LHCN-M2 (cell line): ENCODE measurements at places on chromosomes 1 and 21. TPM values are rescaled to one million over a fixed set of nuclear protein-coding genes. Genes with fewer than 3 reads are reported as not detected.

The RHEX gene
- total RNA-seq = not detected in 2 replicates

The F11R gene
- 1.4 and 2.6 TPM in 2 replicates for total RNA-seq

DNA sequence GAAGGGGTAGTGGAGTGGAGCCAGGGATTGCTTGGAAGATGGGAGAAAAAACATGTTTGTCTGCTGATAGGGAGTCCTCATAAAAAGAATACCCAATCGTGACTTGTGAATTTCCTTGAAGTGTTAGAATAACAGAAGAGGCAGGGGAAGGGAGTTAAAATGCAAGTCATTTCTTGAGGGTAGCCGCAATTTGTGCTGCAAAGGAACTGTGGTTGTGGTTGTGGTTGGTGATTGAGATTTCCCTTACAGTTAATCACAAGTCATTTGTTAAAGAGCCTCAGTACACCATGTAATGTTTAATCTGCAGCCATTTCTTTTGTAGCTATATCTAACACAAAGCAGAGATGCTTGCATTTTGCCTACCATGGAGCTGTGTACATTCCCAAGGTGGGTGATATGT lies 38.5 kb upstream of the EGLN1 start:
- DNase-seq = peak; percentile 74

The PRAMEF20 gene
- not detected in 2 replicates for total RNA-seq

DNA sequence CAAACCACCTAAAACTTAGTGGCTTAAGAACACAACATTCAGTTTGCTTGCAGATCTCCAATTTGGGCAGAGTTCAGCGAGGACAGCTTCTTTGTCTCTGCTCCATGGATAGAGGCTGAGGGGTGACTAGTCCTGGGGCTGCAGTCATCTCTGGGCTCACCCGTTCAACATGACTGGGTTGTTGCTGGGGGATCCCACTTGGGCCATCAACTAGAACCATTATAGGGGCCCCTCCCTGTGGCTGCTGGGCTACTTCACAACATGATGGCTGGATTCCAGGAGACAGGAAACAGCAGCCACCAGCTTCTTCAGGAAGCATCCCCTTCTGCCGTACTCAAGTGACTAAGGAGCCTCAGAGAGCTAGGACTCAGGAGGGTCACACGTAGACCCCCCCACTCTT lies 140.9 kb downstream of the RHOU start:
- DNase-seq = no peak

The CR1L gene
- total RNA-seq = not detected in 2 replicates

GRCh38 chr1:188599313-188599712 lies 1770.6 kb downstream of the PLA2G4A start:
- no peak for DNase-seq

GRCh38 chr1:200921571-200922110 lies 26.9 kb downstream of the INAVA start:
- DNase-seq = no peak

The MRAP gene
- not detected in 2 replicates for total RNA-seq

GRCh38 chr1:207985996-207986395 lies 75.1 kb upstream of the CD34 start:
- DNase-seq = no peak

GRCh38 chr21:35833991-35834390 lies 226.3 kb downstream of the SETD4 start:
- DNase-seq = no peak

The AGMAT gene
- 2.6 and 3.7 TPM in 2 replicates for total RNA-seq

The OR6P1 gene
- total RNA-seq = not detected in 2 replicates

The TNFRSF18 gene
- total RNA-seq = not detected in 2 replicates

The PRR9 gene
- not detected in 2 replicates for total RNA-seq

DNA sequence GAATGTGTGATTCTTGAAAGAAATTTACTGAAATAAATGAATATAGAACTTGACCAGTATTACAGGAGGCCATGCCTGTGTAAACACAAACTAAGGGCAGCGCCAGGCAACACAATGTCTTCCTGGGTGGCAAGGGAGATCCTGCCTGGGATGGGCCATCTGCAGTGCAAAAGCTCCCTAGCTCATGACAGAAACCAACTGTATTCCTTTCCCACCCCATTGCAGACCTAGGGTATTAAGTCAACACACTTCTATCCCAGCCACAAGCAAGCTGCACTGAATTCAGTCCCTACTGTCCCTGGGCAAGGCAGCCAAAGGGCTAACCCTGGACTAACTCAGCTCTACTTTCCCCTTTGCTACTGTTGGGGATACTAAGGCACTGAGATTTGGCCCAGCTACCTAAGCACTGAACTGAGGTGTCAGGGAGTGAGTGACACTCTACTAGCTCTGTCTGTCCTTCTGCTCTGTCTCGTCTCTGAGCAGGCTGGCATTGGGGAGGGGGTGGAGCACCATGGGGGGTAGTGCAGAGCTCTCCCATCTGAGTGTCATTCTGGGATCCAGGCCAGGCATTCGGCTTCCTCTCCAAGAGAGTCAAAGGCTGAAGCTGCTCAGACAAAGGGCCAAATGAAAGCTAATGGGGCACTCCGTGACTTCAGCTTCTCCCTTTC lies 2.5 kb downstream of the INKA2 start:
- peak; percentile 50 for DNase-seq

- no peak for DNase-seq
These were observed 52.2 kb downstream of the RERE start for GRCh38 chr1:8765198-8765597.

GRCh38 chr1:16354619-16355018 lies 2.3 kb upstream of the FBXO42 start:
- DNase-seq = no peak

DNA sequence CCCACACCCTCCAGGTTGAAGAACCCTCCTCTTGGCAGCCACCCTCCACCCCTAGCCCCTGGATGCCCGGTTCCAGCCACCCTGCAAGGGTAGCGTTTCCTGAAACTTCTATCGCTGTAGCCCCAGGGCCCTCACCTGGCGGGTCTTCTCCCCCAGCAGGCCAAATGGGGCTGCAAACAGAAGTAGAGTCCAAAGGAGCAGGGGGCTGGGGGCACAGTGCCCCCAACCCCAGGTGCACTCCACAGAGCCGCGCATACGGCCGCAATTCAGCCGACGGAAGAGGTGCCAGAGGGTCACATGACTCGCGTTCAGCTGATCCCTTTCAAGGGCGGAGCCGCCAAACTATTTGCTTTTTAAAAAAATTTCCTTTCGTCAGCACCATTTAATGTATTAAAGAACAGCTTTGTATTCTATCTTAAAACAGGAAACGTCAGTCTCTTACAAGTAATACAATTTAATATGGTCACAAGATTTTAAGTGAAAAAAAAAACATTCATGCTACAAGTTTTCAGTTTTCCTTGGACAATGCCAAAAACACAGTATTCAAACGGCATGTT lies at the start of gene GLMP:
TSS of gene GLMP (minus strand) at position 289 of the 557 bp plus-strand sequence. CDS start at position 255, 34 bp downstream.
- peak; percentile 29 for DNase-seq

GRCh38 chr1:232837087-232837486 lies 31.9 kb downstream of the MAP10 start:
- no peak for DNase-seq

GRCh38 chr1:155864393-155864792 lies 5.0 kb downstream of the SYT11 start:
- DNase-seq = peak; percentile 34

GRCh38 chr1:214051786-214052185 lies 64.0 kb downstream of the PROX1 start:
- DNase-seq = no peak

DNA sequence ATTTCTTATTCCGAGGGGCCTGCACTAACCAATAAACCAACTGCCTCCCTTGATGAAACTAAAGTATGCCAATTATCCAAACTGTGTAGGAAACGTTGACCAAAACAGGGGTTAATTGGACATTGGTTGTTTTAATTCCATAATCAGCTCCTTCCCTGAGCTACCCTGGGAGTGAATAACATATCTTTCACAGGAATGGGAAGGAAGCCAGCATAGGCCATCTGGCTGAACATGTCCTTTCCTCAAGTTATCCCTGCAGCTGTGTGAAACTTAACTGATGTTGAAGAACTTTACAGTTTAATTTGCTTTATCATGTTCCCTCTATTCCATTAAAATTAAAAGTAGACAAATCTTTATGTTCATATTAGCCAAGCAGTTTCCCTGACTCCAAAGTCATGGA lies 75.4 kb downstream of the NRIP1 start:
- peak; percentile 55 for DNase-seq

- DNase-seq = no peak
These were observed 6.0 kb downstream of the STYXL2 start for GRCh38 chr1:167099851-167100250.

DNA sequence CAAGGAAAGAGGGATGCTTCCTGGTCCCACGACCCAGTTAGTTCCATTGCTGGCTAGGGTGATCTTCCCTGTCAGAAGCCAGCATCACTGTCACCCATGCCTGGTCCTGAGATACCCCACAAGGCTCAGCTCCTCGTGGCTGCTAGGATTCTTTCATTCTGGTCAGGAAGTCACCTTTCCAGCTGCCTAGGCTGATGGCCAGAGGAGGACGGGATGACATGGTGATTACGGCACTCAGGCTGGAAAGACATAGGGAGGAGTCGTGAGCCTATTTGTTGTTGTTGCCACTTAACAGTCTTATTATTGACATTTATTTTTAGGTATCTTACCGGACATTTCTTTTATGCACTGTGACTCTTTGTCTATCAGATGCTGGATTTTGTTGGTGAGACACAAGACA lies 20.0 kb upstream of the MAPKAPK2 start:
- no peak for DNase-seq

The AMY1C gene
- total RNA-seq = not detected in 2 replicates

The KRTAP7-1 gene
- not detected in 2 replicates for total RNA-seq

The PAQR7 gene
- total RNA-seq = 8.5 and 9.6 TPM in 2 replicates

DNA sequence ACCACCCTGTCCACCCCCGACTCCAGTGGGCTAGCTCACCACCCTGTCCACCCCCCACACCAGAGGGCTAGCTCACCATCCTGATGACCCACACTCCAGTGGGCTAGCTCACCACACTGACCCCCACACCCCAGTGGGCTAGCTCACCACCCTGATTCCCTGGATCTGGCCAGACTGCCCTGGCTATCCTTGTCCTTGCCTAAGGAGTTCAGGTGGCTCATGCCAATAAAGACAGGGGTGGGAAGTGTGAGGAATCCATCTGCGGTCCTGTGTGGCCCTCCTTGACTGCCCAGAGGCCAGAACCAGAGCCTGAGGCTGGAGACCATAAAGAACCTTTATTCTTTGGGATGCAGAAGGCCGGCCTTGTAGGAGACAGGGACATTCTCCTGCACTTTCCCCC lies 3.6 kb downstream of the PADI1 start:
- DNase-seq = no peak

DNA sequence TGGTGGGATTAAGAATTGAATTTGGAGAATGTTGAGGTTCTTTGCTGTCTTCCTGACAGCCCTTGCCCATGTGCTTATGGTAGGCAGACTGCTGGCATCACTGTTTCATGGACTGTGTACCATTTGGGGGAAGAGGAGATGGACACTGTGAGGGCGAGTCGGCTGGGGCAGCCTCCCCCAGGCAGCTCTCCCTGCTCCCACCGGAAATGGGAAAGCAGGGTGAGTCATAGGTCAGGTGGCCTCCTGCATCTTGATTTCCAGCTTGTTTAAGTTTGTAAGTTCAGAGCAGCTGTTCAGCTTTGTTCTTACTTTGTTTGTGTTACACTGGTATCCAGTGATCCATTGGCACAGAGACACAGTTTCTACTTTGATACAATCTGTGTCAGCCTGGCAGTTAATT lies 87.2 kb upstream of the CNIH3 start:
- DNase-seq = peak; percentile 98

The AGO1 gene
- total RNA-seq = 10.7 and 16.6 TPM in 2 replicates

DNA sequence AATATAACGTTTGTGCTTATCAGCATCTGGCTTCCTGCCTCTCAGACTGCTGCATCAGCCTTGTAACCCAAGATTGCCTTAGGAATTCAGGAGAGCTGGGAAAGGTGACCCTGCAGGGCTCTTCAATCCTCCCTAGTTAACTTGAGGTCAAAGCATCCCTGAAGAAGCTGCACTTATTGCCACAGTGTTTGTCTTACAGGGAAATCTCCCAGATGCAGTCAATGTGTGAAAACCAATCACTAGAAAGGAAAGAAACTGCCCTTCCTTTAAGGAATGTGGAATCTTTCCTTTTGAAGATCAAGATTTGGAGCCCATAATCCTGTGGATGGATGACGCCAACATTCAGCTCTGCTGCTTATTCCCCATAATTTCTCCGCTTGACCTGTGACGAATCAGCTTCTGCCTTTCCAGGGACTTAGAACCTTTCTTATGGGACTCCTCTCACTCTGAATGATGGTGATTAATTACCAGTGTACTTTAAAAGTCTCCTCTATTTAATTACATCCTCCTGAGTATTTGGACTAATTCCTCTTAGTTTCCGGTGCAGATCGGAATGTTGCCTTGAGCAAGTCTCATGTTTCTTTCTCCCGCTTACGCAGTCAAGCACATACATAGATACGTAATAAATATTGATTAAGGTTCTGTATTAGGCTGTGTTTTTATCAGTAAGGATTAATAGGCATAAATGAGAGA lies 14.4 kb downstream of the ADAMTS5 start:
- DNase-seq = no peak

The XKR8 gene
- total RNA-seq = 6.1 and 6.5 TPM in 2 replicates

The P3R3URF gene
- not detected in 2 replicates for total RNA-seq

The RPS6KA1 gene
- total RNA-seq = 5.7 and 7.2 TPM in 2 replicates

GRCh38 chr21:21897275-21897883 lies 899.2 kb downstream of the NCAM2 start:
- peak; percentile 54 for DNase-seq

DNA sequence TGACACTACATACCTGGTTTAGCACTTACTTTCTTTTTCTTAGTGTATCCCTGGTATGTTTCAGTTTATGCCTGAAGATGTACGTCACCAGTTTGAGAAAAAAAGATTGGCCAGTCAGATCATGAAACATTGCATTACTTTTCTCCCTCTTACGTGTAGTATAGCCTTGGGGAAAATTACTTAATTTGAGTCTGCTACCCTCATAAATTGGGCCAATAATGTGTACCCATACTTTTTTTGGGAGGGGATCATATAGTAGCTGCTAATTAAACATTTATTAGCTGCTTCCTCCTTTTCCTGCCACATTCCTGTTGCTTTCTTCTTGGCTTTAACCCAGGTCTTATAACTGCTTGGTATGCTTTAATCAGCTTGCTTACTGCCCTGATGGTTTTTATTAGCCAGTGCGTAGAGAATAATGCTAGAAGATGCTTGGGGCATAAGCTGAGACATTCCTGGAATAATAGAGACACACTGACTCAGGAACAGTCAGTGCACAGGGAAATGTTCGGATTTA lies 32.1 kb downstream of the RABGAP1L start:
- no peak for DNase-seq

DNA sequence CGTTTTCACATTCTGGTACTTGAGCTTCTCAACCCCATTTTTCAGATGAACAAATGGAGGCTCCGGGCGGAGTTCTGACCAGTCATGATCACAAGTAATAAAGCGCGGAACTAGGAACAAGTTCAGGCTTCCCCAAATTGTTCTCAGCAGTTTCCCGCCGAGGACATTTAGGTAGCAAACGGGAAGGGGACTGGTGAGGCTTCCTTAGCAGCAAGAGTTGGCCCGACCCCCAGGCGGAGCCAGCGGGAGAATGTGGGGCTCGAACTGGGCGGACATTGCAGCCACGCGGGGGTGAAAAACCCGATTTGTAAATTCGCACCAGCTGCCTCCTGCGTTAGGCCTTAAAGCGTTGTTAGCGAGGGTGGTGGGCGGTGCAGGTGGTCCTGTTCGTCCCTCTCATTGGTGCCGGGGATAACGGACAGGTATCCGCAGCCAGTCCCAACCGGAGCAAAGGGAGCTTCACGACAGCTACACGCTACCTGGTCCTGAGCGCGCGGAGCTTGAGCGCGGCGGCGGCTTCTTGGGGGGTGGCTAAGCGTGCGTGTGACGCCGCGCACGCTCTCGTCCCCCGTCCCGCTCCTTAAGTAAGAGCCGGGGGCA lies 15.3 kb downstream of the SEMA6C start:
- no peak for DNase-seq

GRCh38 chr1:222877854-222878253 lies 63.0 kb downstream of the DISP1 start:
- DNase-seq = peak; percentile 27

GRCh38 chr21:46248827-46249226 lies 20.3 kb upstream of the LSS start:
- DNase-seq = no peak
